Activated gamma-delta T cell treated with anti-CD3 and anti-CD28 coated beads, Interleukin-2, amount 50 U/mL, for 16 hours (primary cell): ENCODE measurements at places on chromosomes 1 and 21.

DNA sequence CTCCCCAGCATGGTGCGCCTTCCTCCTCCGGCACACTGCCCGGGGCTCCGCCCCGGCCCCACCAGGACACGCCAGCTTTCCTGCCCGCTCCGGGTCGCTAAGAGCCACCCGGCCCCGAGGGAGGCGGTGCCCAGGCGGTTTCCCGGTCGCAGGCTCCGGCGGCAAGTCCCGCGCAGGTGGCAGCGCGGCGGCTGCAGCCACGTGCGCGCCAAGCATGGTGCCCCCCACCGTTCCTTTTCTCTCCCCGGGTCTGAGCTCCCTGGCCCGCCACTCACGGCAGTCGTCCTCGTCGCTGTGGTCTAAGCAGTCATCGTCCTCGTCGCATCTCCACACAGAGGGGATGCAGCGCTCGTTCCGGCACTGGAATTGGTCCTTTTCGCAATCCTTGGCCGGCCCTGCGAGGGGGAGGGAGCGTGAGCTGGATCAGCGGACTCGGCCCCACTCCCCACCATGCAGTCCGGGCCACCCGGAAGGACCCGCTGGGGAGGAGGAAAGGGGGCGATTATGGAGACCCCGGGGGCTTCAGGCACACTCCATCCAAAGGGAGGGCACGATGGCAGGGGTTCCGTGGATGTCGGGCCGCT, 1.2 kb downstream of the LRP8 start:
- no peak for DNase-seq

DNA sequence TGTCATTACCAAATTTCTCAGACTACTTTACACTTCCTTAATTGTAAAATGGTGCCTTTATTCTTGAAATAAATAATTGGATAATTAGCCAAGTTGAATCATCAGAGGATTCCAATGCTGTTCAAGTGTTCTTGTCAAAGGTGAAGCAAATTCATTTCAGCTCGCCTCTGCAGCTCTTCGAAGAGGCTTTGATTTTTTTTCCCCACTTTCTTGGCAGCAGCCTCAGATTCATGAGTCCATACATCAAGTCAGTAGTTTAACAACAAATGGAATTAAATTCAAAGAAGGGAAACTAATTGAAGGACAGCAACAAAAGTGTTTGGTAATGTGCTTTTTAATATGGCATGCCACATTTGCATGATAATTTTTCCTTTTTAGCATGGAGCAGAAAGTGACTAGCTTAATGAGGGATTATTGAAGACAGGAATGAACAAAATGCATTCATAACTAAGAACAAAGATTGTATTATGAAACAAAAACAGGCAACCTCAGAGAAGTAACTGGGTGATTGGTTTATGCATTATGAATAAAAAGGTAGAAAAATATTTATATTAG, 239.0 kb downstream of the USH2A start:
- DNase-seq, result no peak

DNA sequence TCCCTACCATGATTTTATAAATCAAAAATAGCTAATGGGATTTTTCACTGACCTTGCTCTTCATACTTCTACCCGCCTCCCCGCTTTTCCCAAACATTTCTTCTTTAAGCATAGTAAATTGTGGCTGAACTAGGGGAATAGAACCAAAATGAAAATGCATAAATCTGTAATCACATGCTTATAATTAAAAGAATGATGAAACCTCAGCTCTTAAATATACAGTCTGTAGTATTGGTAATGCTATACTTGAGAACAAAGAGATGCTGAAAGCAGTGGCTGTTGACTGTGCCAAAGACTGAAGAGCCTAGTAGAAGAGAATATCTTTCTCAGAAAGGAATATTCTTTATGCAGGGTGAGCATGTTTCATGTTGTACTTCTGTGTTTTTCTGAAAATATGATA, 249.1 kb downstream of the GREM2 start:
- no peak for DNase-seq

DNA sequence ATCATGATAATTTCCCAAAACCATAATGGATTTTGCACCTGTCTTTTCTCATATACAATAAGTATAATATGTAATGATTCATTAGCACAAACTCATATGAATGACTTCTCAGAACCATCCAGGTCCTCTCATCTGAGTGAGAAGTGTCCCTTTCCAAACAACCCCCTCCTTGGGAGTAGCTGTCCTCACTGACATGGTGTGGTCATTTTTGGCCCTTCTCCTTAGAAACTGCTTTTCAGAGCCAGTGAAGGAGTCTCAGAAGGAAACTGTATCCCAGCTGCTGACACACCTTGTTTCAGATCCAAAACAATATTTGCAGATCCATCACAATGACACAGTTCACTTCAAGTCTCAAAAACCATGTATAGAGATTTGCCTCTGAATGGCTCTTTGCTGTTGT, 95.5 kb downstream of the MIS18A start:
- no peak for DNase-seq

- peak; percentile 12 for DNase-seq
Measured at GRCh38 chr1:31183927-31184554, 55.6 kb downstream of the NKAIN1 start.

DNA sequence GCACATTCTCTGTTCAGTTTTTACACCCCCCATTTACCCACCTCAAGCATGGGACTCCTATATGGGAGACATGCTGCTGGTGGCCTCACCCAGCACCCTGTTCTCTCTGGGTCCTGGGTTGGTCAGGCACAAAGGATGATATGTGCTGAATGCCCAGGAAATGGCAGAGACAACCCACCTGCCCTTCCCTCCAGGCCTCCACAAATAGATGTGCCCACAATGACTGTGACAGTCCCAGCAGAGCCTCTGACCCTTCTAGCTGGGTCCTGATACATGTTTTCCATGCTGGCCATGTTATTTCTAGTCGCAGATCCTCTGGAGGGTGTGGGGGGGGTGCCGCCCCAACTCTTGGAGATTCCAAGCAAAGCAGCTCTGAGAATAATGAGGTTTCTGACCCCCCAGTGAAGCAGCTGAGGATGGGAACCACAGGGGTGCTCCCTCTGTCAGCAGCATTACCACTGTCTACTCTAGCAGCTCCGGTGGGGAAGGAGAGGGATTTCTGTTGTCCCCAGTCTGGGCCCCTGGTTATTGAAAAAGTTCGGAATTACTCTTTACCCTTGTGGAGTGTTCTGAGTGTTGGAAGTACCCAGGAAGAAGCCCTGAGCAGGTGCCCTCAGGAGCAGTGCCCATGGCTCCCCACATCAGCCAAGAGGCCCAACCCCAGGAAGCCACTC, 1.2 kb upstream of the CCDC28B start:
- DNase-seq, result no peak

DNA sequence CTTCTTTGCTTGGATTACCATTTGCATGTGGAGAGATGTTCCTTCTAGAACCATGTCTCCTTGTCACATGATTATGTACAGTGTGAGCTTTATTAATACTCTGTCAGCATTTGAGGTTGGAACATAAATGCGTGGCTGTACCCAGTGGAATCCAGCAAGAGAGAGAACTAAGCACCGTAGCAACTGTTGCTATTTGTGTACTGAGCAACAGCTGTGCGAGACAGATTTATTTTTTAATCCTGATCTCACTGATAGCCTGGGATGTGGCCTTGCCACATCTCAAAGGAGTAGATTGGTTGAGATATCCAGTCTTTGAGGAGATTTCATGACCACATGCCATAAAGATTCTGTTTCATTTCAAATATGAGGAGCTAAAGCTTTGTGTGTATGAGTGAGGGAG, 43.4 kb downstream of the KIF1B start:
- no peak for DNase-seq

DNA sequence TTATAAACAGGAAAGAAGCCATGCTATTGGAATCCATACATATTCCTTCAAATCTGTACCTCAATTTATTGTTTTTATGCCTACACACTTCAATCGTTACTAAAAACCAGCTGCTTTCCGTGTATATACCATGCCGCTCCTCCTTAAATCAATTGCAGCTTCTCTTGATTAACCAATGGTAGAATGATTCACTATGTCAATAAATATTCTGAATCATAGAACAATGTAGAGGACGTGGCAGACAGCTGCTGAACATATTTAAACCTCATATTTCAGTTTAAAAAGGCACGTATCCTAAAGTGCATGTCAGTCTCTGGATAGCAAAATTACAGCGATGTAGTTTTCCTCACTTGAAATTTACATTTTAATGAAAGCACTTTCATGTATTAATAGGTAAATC, 100.4 kb downstream of the MRPL39 start:
- DNase-seq, result no peak

GRCh38 chr1:193681422-193681821, 495.0 kb upstream of the B3GALT2 start:
- DNase-seq, result no peak
